ENCODE measurements at places on chromosomes 1 and 21.

DNA sequence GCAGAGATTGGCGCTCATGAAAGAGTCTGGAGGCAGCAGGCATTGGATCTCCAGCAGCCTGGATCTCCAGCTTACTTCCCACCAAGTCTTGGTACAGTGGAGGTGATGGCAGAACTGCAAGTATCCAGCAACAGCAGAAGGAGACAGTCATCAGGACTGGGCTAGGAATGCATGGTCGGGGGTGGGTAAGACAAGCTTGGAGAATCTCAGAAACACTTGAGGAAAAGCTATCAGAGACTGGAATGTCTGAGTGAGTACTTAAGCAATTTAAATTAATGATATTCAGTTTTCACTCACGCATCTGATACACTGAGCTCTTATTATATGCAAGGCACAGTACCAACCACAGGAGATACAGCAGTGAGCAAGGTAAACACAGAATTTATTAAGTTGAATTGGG is 9.8 kb downstream of the TMEM35B start:
- DNase-seq, result no peak

GRCh38 chr1:76501586-76502219 is 365.6 kb upstream of the ST6GALNAC5 start:
- peak; percentile 22 for DNase-seq

DNA sequence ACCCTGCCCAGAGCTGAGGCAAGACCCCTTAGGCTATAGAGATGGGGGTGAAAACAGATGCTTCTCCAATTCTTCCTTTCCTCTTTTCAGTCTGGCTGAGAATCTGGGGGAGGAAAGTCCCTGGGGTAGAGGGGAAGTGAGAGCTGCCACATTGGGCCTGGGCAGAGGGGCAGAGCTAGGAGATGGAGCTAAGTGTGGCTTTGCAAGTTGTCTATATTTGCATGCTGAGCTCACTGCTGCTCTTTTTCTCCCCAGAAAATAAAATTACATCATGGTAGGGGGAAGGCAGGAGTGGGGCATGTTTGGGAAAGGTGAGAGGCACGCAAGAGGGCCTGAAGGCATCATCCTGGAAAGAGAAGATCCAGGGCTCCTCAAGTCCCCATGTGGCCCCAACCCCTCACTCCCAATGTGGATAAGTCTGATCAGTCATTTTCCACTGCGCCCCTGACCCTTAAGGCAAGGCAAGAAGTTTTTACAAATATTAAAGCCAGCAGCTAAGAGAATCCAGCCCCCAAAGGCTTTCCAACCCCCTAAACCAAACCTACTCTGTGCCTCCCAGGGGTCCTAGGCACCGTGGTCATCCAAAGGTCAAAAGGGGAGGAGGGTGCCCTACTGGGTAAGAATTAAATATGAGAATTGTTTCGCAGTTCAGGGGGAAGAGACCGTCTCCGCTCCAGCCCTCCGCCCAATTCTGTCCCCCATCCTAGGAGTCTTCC is 500 bp upstream of the PEA15 start:
- DNase-seq, result peak; percentile 34

GRCh38 chr1:208921259-208921658 is 662.3 kb upstream of the CAMK1G start:
- DNase-seq, result no peak

GRCh38 chr1:49995734-49996133 is 28.0 kb downstream of the AGBL4 start:
- DNase-seq, result no peak

DNA sequence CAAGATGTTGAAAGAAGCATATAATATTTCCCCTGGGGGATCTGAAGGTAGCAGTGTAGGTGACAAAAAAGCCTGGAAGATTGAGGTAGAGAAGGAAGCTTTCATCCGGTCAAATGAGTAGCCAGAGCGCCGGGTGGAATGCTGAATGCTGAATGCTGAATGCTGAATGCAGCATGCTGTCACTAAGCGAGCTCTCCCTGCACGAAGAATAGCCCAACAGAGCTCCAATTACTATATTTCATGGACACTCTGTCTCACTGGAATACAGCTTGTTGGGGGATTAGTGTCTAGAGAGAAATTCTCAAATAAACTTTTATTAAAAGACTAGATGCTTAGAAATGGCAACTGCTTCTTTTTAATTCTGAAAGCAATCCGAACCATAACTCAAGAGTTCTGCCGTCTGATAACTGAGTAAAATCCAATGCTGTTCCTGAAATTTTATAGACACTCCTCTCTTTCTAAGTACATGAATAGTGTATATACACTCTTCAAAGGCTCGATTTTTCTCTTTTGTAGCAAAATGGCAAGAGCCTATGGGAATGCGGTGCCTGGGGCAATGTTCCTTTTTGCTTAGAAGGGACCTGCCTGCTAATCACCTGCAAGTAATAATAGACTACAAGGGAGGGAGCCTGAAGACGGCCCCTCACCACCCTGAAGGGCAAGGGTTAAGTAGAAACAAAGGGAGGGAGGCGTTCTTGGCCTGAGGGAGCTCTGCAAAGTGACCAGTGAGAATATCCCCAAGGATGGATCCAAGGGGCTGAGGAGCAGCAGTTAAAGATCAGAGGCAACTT is 203.7 kb upstream of the ESRRG start:
- DNase-seq, result no peak

DNA sequence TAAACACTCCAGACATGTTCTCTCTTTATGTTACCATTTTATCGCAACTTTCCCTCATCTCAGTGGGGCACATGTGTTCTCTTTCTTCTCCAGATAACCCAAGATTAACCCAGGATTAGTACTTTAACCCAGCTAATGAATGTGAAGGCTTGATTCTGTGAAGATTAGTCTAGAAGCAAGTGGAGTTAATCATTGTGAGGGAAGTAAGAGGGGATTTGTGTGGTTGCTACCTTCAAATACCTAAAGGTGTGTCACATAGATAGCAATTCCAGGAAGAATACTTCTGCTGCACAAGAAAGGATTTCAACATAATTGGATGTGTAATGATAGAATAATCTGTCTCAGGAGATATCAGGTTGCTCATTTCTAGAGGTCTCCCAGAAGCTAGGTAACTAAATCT is 327.1 kb downstream of the PBX1 start:
- no peak for DNase-seq

DNA sequence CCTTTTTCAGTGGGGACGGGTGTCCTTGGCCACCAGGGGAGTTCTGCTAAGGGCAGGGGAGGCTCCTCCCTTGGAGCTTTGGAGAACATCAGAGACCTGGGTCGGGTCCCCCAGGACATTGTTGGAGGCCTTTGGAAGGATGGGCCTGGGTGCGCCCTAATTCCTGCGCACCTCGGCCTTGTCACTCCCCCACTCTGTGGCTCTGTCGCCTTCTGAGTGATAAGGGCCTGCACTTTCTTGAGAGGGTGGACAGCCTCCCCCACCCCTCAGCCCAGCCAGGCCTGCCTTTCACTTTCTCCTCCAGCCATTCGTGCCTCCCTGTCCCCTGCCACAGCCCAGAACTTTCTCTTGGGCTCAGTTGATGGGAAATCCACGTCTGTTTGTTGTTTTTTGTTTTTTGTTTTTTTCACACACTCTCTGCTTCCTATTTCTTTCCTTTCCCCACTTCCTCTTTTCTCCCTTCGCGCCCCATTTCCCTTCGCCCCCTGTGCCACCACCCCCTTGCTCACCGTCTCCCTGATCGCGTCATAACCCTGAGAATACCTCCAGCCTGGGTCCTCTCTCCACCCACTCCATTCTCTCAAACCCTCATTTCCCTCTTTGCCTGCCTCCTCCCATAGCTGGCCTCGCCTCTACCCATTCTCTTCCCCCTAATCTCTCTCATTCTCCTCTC is 85.6 kb downstream of the PAX7 start:
- DNase-seq, result peak; percentile 38

DNA sequence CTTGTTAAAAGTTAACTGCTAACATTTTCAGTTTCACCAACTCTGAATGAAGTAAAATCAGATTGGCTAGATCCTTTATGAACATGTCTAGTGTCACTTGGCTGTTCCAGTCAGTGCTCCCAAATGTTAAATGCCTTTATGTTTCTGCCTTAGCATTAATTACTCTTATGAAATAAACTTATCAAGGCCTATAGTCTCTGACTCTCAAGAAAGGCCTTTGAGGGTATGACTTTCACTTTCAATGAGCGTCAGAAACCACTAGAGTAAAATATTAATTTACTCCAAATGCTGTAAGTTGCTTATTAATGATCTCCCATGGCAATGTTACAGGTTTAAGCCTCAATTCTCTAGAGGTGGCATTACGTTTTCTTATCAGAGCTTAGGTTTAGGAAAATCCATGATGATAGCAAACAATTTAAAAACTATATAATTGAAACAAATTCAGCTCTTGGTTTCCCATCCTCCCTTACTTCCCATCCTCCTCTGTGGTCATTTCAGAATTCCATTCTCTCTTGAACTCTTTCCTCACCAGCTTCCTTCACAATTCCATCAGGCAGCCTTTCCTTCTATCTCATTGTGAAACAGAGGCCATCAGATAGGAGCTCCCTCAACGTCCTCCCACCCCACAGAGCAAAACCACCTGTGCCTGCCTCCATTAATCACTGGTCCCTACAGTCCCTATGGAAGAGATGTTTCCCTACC is 108.6 kb upstream of the COP1 start:
- peak; percentile 27 for DNase-seq

DNA sequence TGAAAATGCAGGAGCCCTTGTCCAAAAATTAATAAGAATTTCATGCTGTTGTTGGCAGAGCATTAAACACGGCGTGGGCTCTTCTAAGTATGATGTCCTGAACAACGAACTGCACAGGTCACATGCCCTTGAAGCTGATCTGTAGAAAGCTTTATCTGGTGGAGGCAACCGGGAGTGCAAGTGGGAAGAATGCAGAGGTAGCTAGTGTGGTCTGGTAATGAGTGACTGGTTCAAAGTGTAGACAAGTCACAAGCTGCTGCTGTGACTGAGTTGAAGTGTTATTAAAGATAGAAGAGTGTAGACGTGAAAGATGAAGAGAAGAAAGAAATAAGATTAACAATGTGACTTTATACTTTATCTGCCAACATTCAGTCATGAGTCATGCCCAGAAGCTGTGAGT is 361.9 kb downstream of the TTLL7 start:
- no peak for DNase-seq

- peak; percentile 67 for DNase-seq
Observed at GRCh38 chr1:215517441-215517891, 49.6 kb upstream of the KCTD3 start.

DNA sequence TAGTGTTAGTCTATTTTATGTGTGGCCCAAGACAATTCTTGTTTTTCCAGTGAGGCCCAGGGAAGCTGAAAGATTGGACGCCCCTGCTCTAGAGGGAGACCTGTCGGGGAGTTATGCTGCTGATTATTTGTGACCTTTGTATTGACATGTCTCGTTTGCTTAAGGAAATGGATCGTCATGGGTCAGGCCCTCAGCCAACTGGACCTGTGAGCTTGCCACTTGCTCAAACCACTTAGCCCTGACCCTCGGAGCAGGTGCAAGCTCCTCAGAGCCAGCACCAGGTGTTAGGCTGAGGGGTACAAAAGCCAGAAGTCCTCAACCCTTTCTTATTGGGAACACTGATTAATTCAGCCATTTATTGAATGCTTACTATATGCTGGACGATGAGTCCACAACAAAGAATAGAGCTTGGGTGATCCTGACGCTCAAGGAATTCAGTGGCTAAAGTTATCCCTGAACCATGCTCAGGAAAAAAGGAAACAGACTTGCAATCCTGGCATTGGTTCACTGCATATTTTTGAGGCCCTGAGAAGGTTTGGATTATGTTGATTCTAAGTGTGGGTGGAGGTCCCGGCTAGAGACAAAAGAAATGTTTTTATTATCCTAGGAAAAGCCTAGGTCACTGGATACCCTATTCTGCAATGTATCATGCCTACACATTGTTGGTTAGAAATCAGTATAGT is 19.0 kb downstream of the TGFB2 start:
- no peak for DNase-seq

DNA sequence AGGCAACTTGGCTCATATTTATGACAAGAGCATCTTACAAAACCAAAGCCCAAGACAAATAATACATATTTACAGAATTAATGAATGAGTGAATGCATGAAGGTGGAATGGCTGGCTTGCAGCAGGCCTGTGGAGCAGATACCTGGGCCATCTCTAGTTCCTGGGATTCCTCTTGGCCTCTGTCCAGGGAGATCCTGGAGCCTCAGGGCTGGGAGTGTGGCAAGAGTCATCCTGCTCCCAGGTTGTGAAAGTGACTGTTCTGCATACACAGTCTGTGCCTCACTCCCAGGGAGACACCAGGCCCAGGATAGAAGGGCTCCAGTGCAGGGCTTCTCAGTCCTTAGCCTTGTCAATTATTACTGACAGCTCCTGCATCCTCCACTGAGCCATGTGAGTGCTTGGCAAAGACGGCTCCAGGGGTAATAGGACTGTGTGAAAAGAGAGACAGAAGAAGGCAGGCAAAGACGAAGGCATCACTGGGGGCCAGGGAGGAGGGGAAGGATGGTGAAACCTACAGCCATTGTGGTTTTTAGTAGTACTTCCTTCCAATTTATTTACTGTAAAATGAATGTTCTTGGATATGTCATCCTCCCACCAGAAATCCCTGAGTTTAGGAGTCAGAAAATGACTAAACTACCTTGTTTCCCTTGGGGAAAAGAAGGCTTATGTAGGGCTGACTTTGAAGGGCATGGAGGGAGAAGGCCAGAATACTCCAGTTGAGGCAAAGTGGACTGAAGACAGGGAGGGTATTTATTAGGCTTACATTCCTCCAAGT is 14.3 kb upstream of the KPRP start:
- no peak for DNase-seq

DNA sequence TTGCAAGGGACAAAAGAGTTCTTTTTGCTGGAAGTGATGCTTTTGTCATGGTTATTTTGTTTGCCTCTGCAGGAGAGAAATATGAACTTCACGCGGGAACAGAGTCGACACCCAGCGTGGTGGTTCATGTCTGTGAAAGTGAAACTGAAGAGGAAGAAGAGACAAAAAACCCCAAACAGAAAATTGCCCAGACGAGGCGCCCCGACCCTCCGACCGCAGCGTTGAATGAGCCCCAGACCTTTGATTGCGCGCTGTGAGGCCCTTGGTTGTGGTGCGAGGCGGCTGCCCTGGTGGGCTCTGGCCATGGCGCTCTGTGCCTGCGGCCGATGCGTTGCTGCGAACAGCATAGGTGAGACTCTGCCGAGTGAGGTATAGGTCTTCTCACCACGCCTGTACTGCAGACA is 20.9 kb upstream of the NCMAP start:
- peak; percentile 70 for DNase-seq

DNA sequence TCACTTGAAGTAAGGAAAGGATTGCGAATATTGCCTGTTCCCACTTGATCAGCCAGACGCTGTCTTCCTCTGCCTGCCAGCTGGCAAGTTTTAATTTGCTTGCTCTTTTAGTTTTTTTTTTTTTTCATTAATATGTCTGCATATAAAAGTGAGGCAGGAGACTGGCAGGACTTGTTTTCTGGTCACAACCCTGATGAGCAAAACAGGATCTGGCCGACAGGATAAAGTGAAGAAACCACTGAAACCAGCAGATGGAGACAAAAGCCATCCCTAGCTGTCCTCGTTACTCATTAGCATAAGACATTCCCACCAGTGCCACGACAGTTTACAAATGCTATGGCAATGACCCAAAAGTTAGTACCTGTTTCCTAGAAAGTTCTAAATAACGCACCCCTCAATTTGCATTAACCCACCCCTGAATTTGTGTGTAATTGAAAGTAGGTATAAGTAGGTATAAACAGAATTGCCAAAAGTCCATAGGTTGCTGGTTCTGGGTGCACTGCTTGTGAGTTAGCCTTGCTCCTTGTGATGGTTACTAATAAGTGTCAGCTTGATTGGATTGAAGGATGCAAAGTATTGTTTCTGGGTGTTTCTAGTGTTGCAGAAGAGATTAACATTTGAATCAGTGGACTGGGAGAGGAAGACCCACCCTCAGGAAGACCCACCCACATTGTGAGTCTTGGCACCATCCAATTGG is 60.8 kb downstream of the ZNF684 start:
- DNase-seq, result peak; percentile 43

GRCh38 chr1:243351337-243351736 is 95.5 kb downstream of the SDCCAG8 start:
- no peak for DNase-seq
